Islet precursor cell (in vitro differentiated cells): ENCODE measurements at places on chromosomes 6 and 20.
A peak's percentile ranks its signal among the peaks of the same experiment; 100 is the strongest.

DNA sequence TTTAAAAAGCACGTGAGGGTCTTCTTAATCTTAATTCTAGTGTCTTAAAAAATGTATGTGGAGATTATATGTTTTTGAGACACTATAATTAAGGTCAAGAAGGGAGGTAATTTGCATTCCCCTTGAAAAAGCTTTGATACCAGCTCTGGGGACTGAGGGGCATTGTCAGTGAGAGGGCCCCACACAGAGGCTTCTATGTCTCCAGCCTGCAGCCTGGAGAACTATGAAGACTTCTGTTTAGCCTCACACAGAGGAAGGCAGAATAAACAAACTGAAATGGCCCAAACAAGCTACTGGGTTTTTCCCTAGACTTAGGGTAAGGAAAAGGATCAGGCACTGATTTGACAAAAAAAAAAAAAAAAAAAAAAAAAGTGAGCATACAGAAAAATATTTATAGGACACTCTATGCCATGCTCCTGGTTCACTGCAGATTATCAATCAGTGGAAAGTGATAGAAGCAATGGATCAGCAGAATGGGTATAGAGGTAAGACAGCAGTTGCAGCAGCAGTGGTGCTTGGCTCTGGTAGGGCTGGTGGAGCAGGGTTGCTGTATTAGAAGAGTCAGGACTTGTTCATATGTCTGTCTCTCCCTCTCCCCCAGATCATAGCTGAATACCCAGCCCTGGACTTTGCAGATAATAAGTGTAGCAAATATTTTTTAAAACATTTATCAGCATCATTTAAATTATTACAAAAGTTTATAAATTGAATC, 85.4 kb downstream of the KLHL32 start:
- DNase-seq: no peak

DNA sequence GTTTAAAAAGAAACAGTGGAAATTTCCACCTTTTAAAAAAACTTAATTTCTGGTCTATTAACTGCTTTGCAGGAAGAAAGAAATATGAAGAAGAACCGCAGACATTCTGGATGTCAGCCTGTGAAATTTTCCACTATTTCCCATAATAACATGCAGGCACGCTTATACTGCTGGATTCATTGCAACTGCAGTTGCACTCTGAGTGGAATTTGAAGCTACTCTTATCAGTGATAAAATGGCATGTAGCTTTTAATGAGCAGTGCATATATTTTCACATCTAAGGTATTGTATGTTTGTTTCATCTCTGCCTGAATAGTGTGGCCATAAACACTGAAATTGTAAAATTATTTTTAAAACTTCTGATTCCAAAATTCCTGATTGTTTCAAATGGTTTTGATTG, 28.2 kb downstream of the NCOA3 start:
- DNase-seq: no peak

GRCh38 chr6:163992701-163993100, 578.2 kb downstream of the QKI start:
- no peak for DNase-seq

- DNase-seq: no peak
These were observed 67.1 kb downstream of the FGD2 start for GRCh38 chr6:37072526-37072925.

GRCh38 chr6:142926494-142927270, 18.3 kb downstream of the HIVEP2 start:
- DNase-seq: peak; percentile 85

GRCh38 chr6:72642435-72642834, 20.6 kb downstream of the KCNQ5 start:
- no peak for DNase-seq

DNA sequence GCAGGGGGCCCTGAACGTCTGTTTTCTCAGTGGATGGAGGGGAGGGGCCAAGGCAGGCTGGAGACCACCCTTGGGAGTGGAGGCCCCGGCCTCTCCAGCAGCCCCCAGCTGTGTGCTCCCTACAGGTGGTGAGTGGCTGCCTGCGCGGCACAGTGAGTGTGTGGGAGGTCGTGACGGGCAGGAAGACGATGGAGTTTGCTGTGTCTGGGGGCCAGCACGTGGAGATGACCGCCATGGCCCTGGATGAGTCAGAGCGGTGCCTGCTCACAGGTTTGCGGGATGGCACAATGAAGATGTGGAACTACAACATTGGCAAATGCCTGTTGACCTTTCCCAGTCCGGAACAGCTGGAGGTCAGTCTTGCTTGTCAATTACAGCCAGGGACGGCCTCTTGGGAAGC, 52.6 kb downstream of the EFCAB8 start:
- DNase-seq: peak; percentile 53

GRCh38 chr6:38161331-38161730, 341.8 kb downstream of the ZFAND3 start:
- no peak for DNase-seq

DNA sequence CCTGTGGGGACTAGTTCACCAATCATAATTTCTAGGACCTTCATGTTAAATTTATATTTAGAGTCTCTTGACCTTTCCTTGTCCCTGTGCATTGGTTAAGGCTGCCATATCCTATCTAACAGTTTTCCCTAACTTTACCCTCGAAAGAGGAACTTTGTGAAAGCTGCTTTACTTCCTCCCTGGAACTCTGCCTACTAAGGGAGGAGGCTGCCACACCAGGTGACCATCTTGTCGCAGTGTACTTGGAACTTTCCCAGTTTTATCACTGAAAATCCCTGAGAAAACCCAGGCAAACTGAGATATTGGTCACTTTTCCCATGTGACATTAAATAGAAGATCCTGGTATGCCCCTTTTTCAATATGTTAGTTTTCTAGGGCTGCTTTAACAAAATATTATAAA, 317.6 kb upstream of the TSHZ2 start:
- DNase-seq: no peak

DNA sequence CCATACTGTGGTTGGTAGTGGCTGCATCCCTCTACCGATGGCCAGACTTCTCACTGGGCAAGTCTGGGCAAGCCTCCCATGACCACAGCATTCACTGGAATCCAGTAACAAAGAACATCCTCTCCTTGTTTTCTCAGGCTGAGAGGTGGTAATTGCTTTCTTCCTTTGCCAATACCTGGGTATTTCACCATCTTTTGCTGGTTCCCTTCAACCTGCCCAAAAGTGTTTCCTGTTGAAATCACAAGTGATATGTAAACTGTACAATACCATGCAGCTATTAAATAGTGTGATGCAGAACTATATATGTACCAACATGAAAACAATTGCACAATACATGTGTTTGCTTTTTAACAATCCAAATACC, at the start of gene PTCHD4:
TSS of gene PTCHD4 (minus strand) at position 55 of the 364 bp plus-strand sequence. CDS start 42,240 bp downstream, outside the sequence.
- peak; percentile 89 for DNase-seq
